Activated CD4-positive, alpha-beta memory T cell treated with anti-CD3 and anti-CD28 coated beads, Interleukin-2, amount 10 ng/mL, durations not matched to agents 7 days and 5 days (primary cell): ENCODE measurements at places on chromosomes 2 and 18. TPM values are rescaled to one million over a fixed set of nuclear protein-coding genes. Genes with fewer than 3 reads are reported as not detected.

GRCh38 chr2:96412307-96413258, 77.0 kb downstream of the NCAPH start:
- H3K4me3 ChIP-seq: no peak overlapping the region
- H3K27me3 ChIP-seq: no peaks in the 10 kb centered on the region
- H3K36me3 ChIP-seq: no peaks in the 10 kb centered on the region
- no peak for DNase-seq
- H3K27ac ChIP-seq: no peak overlapping the region

CTAGE1 gene
- not detected for total RNA-seq

DNA sequence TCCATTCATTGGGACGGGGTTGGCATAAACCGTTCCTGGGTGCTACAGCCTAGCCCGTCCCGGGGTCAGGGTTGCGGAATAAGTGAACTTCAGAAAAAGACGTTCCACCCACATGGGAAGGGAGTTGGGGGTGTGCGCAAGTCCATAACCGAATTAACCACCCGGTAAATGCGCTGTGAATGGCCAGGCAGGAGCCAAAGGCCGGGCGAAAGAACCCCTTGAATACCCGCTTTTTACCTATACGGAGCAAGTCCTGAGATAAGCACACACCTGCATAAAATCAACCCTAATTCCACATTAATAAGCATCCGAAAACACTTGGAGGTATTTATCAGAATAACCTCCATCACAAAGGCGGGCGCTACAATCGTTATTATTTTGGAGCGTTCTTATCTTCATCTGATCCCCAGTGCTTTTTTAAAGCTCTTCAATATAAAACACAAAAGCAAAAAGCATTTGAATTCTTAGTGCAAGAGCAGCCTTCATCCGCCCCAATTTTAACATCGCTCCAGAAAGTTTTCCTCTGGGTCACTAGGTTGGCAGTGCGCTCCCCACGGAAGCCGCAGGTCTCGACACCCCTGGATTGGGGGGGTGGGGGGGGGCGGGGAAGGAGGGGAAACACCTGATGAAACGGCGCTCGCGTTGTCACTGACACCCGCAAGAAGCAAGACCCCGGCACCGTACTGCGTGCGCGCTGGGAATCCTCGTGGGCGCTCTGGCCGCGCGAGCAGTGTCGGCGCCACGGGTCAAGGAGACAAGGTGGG, 1.2 kb downstream of the SATB2 start:
- H3K36me3 ChIP-seq: peaks cover 16% of the 10 kb centered on the region
- no peak overlapping the region for H3K4me3 ChIP-seq
- DNase-seq: no peak
- peaks cover 28% of the 10 kb centered on the region for H3K4me1 ChIP-seq
- H3K27me3 ChIP-seq: peaks cover 60% of the 10 kb centered on the region

- no peak for DNase-seq
- H3K4me3 ChIP-seq: no peak overlapping the region
- no peak overlapping the region for H3K27ac ChIP-seq
- no peaks in the 10 kb centered on the region for H3K4me1 ChIP-seq
- no peaks in the 10 kb centered on the region for H3K27me3 ChIP-seq
These were observed 636.8 kb upstream of the LINC00305 start for GRCh38 chr18:64785686-64786085.

PARD6G gene
- 0.20 TPM for total RNA-seq
